ENCODE measurements at places on chromosomes 5 and 9. TPM values are rescaled to one million over a fixed set of nuclear protein-coding genes. Genes with fewer than 3 reads are reported as not detected.

ANXA1 gene
- total RNA-seq, result 69.8 TPM

WNT8A gene
- not detected for total RNA-seq

EIF4E1B gene
- not detected for total RNA-seq

DNA sequence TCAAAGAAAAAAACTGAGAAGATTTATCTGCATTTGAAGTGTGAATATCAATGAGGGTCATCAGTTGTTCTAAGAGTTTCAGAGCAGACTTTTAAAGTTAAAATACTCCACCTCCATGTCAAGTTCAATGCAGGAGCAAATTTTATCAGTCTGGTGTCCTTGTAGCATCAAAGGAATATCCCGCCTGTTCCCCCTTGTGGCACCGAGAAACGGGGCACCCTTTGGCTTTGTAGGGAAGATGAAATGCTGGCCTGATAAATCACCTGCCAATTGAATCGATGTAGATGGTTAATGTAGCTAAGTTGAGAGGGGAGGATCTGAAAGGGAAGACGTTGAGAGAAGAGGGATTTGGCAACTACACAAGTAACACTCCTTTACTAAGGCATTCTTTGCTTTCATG is 714.5 kb downstream of the EFNA5 start:
- DNase-seq, result no peak

DNA sequence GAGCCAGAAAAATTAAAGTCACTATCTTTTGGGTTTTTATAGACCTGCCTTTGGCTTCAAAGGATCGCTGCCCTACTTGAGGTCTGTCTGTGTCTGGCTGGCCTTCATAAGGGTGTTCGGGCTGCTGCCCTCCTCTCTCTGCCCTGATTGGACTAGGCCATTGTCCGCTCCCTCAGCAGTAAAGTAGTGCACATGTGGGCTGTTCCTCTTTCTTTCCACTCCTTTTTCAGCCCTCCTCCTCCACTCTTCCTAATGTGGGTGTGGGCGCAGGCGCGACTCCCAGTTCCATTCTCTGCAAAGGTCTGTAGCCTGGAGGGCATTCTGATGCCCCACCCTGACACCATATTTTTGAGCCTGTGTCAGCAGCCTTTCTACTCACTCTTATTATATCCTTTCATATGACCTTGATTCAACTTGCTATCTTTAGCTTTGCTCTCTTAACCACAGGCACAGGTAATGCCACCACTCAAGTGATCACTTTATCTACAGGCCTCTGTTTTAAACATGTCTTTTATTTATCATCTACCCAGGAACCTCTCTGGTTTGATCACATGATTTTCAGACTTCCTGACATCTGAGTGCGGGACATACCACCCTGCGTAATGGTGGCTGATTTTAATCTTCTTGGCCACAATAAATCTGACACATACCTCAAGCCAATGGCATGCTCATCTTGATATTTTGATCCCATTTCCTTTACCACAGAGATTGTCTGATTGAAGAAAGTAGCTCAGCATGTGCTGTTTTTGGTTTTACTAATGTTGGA is 144.5 kb downstream of the AOPEP start:
- no peak for DNase-seq

GRCh38 chr5:178505639-178506407 is 84.4 kb downstream of the COL23A1 start:
- DNase-seq, result no peak

GRCh38 chr9:134329576-134329855 is 3.3 kb downstream of the RXRA start:
- DNase-seq, result no peak

DNA sequence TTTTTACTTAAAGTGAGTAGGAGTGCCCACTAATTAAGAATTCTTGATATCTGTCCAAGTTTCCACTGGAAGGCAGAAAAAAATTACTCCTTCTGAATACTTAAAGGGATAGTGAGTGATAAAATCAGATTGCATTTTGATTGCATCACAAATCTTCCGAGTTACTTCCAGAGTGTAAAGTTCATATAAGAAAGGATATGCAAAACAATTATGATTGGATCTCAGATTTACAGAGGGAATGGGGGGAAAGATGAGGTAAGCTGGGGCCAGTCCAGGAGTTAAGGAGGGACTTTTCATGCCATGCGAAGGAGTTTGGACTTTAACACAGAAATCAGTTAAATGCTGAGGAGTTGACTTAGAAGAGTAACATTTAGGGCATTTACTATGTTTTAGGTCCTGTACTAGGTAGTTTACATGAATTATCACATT is 9.3 kb upstream of the RNF145 start:
- DNase-seq, result no peak

- DNase-seq, result no peak
Observed at GRCh38 chr5:142981886-142982820, 212.0 kb downstream of the ARHGAP26 start.

DNA sequence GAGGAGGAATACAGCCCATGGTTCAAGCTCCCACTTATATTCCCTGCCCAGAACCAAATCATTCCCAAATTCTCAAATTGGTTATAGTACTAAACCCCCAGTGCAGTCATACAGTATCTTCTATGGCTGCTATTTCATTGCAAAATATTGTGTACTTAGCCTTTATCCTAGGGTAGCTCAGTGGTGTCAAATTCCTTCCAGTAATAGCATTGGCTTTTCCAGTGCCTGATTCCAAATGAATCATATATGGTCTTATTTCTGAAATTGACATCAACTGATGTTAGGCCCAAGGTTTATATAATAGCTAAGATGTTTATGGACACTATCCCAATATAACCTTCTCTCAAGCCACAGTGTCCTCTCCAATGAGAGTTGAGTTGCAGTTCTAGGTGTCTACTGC is 256.7 kb downstream of the NDUFS4 start:
- no peak for DNase-seq

DNA sequence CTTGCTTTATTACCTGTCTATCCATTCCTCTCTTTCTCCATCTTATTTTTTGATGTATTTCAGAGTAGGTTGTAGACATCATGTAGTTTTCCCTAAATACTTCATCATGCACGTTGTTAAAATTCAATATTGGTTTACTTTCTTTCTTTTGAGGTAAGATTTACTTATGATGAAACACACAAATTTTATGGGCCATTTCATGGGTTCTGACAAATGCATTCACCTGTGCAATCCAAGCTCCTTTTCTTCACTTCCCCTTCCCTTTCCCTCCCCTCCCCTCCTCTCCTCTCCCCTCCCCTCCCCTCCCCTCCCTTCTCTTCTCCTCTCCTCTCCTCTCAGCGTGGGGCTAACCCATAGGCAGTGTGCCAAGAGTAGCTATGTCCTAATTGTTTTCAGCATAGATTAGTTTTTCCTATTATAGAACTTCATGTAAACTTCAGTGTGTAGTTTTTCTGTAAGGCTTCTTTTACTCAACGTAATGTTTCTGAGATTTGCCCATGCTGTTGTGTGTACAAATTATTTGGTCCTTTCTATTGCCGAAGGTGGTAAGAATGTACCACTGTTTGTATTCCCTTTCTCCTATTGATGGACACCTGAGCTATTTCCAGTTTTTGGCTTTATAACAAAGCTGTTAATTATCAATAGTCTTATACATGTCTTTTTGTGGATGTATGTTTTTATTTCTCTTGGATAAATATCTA is 92.9 kb upstream of the CLINT1 start:
- no peak for DNase-seq

DNA sequence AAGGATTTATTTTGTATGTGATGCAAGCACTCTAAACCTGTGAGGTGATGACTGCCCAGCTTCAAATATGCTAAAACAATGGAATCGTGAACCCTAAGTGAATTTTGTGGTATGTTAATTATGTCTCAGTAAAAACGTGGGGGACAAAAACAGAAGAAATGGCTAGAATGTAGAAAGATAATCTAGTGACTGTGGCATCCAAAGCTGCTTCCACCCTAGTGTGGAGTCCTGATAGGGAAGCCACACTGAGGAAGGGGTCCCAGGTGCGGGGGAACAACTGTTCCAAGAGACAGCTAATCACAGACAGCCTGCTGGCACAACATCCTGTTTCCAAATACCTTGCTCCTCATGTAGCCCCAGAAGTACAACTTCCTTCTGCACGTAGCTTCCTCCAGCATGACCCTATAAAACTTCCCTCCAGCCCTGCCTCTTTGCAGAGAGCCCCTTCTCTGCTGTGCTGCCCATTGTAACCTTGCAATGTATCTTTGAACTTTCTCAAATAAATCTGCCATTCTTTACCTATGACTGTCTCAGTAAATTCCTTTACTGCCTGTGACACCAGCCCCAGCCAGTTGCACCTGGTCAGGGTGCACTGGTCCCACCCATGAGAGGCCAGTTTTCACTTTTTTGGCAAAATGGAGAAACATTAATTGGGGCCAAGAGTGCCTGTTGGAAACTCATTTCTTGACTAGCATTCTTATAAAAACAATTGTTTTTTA is 4.9 kb downstream of the GMCL2 start:
- no peak for DNase-seq

- DNase-seq, result no peak
Observed at GRCh38 chr5:168022446-168023169, 268.8 kb upstream of the WWC1 start.

DNA sequence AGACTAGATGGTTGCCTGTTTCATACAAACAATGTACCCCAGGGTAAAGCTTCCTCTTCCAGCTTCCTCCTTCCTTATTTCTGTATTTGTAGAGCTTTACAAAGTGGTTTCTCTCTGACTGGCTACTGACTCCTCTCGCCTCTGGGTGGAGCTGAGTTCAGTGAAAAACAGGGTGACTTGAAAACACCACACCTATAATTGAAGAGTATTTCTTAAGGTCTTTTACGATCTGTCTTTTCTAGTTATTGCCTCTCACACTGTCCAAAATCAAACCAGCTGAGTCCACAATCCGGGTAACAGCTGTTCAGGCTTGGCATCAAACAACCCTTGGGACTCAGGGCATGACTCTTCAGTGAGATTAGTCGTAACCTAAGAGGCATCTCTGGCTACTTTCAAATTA is 200.4 kb downstream of the ARRDC3 start:
- DNase-seq, result peak; percentile 68

DNA sequence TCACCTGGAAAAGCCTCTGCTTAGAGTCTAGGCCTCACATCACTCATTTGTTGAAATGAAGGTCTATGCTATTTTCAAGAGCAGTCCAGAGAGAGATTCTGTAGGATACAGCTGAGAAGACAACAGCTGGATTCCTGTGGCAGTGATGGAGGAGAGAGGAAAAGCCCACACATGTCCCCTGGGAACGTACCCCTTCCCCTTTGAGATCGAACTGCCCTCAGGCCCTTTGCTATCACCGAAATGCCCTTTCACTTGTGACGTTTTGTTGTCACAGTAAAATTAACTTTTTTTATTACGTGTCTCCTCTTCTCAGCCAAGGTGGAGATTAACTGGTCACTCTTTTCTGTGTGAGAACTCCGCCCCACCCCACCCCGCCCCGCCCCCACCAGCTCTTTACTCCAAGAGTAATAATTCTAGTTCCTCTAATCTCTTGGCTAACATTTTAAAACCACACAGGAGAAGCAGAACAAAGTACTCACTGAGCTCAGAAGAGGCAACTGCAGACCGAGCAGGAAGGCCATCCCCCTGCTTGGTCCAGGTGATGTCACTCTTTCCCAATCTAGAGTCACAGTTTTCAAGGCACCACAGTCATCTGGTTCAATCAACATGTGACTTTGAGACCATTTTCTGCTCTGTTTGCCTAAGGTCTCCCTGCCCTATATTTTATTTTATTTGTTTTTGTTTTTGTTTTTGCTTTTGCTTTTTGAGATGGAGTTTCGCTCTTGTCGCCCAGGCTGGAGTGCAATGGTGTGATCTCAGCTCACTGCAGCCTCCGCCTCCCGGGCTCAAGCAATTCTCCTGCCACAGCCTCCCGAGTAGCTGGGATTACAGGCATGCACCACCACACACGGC is 105.6 kb downstream of the SUSD1 start:
- DNase-seq, result no peak

DNA sequence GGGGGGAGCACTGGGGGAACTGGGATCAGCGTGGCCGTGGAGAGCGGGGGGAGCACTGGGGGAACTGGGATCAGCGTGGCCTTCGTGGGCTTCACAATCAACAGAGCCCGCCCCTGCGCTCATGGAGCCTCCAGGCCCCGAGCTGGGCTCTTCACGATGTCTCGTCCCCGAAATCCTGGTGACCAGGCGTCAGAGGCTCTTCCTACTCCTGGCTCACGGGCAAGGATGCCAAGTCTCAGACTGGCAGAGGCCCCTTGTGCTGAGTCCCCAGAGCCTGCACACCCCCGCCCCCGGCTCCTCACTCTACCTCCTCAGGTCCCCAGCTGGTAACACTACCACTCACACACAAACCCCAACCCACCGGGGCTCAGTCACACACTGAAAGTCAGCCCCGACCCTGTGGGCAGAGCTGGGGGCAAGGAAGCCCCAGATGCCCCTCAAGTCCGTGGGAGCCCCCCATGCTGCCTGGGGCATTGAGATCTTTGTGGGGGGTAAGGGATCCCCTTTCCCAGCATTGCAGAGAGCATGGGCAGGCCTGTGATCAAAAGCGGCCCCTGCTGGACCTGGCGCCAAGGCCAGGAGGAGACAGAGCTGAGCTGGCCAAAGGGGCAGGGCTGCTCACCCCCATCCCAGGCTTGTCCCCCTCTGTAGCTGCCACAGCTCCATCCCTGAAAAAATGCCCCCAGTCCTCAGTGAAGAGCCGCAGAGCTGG is 26.7 kb downstream of the LHX3 start:
- DNase-seq, result no peak

DNA sequence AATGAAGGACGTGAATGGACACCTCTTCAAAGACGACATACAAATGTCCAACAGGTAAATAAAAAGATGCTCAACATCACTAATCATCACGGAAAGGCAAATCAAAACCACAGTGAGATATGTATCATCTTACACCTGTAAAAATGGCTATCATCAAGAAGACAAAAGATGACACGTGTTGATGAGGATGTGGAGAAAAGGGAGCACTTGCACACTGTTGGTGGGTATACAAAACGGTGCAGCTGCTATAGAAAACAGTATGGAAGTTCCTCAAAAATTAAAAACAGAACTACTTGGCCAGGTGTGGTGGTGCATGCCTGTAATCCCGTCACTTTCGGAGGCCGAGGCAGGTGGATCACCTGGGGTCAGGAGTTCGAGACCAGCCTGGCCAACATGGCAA is 47.9 kb downstream of the STK10 start:
- no peak for DNase-seq

DNA sequence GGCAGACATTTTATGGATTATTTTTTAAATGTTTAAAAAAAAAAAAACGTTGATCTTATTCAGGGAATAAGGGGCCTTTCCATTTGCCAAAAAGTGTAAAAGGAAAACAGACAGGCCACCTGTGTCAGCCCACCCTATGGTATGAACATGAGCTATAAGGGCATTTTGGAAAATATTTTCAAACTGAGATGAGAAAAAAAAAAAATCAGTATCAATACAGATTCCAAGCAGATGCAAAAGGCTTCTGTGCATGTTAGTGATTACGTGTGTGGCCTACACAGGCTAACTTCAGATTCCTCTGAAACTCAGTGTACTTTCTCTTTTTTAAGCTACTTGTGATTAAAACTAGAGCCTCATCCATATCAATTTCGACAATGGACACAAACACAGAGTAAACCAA is 189.9 kb downstream of the BNC2 start:
- DNase-seq, result no peak

Measured in right atrium auricular region (tissue), 2 donors.